CD4-positive, alpha-beta T cell treated with Interleukin-6 at 100 ng/mL for 8 hours (primary cell): ENCODE measurements at places on chromosomes 5 and 9.

DNA sequence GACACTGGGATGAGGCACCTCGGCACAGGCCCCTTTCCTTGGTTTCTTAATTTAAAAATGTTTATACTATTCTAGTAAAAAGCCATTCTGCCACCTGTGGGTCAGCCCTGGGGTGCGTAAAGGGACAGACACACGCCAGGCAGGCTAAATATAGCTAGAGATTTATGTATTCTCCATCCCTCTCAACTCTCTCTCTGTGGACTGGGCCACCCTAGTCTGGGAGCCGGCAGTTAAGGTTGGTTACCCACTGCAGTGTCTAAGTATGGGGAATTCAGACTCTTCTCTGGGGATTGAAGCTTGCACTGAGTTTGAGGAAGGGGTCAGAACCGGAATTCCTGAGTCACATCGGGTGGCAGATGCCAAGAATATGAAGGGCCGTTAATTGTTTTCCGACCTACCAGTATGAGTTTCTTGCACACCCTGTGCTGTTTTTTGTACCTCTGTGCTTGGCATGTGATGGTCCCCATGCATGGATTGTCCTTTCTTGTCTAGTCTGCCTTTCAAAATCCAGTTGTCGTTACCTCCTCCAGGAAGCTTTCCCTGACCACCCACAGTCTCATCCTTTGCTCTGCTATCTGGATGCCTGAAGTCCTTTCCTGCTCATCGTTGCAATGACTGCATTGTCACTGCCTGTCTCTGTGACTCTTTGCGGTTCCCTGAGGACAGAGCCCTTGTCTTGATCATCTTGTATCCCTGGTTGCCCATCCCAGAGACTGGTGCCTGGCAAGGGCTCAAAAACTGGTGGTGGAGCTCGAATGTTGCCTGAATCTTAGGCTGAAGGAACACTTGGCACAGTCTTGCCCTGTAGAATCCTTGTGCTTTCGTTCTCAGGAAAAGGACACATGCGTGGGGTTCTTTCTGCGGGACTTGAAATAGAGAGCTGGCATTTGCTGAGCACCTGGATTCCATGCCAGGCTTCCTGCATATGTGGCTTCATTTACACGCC lies 2.1 kb downstream of the NEURL1B start:
- no peak for DNase-seq

- DNase-seq: no peak
Measured at GRCh38 chr9:34154057-34154456, 24.8 kb upstream of the UBAP1 start.

DNA sequence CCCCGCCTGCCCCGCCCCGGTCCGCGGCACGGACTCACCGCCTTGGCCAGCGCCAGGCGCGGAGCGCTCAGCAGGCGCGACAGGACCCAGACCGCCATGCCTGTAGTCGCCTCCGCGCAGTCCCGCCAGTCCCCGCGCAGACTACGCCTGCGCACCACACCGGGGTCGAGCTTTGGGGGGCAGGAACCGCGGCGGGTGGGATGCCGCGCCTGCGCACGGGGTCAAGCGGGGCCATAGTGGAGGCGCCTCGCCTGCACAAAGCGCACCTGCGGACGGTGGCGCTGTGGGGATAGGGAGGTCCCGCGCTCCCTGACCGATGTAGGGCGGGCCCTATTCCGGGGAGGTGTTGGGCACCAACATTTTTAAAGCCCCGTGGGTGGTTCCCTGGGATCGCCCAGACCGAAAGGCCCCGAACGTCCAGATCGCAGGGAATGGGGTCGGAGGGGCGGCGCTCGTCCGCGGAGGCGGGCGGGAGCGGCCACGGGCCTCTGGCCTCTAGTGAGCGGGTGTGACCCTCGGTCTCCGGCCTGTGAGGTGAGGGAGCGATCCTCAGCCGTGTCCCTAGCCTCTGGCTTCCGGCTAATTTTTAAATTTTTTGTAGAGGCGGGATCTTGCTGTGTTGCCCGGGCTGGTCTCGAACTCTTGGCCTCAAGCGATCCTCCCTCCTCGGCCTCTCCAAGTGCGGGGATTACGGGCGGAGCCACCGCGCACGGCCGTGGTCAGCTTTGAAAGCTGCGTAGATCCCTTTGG lies 70.8 kb upstream of the LPCAT1 start:
- DNase-seq: peak; percentile 64

- no peak for DNase-seq
Measured at GRCh38 chr5:50808406-50808805, 142.0 kb downstream of the PARP8 start.

GRCh38 chr5:107639990-107640389 lies 30.7 kb downstream of the EFNA5 start:
- DNase-seq: no peak

DNA sequence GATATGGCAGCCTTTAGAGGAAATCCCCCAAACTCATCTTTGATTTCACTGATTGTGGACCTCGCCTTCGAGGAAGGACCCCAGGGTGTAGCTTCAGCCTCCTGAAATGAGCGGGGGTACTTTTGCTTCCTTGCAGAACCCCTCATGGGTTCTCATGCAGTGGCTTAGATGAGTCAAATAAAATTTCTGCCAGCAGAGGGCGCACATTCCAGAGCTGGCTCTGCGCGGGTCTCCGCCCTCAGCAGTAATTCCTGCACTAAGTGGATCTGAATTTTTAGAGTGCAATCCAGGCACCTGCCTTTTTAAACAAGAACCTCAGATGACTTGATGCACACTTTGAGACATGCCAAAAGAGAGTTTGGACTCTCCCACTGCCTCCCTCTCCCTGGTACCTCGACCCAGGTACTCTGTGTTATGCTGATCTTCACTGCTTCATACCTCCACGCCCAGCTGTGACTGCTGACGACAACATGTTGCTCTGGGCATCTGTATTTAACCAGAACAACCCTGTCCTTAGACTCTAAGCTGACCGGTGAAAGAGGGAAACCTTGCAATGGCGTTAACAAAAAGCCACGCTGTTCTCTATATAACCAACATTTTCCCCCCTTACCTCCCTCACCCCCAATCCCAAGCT lies 7.3 kb downstream of the EGFLAM start:
- DNase-seq: peak; percentile 9

GRCh38 chr9:27933210-27934025 lies 360.1 kb upstream of the C9orf72 start:
- no peak for DNase-seq

GRCh38 chr5:73198833-73199592 lies 26.0 kb downstream of the TMEM174 start:
- DNase-seq: no peak

GRCh38 chr9:79555474-79556089 lies 16.2 kb upstream of the TLE4 start:
- no peak for DNase-seq

DNA sequence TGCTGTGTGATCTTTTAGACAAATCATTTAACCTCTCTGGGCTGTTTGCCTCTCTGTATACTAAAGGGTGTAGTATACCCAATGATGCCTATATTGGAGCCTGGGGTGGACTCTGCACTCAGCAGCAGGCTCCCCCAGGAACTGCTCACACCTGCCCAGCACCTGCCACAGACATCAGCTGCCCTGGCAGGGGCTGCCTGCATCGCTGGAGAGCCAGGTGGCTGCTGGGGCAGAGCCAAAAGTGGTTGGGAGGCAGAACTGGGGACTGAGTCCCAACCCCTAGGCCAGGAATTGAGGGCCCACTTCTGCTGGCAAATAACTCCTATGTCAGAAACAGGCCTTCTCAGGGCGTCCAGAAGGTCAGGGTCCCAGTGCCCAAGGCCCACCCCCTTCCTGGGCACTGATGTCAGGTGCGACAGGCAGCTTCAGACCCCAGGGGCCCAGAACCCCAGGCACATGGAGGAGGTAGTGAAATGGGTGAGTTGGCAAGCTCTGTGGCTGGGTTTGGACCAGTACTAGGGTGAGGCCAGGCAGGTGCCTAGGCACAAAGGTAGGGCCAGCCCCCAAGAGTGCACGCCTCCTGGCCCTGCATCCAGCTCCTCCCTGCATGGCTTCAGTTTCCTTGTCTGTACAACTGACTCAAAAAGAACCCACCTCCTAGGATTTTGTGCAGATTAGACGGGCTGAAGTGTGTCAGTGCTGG lies 5.8 kb downstream of the UNC5A start:
- no peak for DNase-seq

GRCh38 chr5:134090522-134090921 lies 24.0 kb upstream of the TCF7 start:
- peak; percentile 88 for DNase-seq

GRCh38 chr9:98787766-98788335 lies 8.5 kb downstream of the ANKS6 start:
- DNase-seq: no peak

DNA sequence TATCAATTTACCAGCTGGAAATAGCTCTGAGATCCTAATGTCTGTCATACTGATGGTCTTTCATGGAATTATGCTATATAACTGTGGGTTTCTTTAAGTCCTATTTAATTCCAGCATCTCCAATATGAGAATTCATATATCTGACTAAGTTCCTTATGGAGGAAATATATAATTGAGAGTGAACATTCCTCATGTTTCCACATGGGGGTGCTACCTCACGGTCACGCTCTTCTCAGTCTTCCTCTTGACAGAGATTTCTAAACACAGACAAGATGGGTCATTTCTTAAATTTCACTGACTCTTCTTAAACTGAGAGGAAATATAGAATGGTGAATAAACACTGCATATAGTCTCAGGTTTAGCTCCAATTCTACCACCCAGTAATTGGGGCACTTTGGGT lies 212.1 kb downstream of the SLF1 start:
- no peak for DNase-seq

- no peak for DNase-seq
Measured at GRCh38 chr9:79565245-79565644, 6.5 kb upstream of the TLE4 start.

DNA sequence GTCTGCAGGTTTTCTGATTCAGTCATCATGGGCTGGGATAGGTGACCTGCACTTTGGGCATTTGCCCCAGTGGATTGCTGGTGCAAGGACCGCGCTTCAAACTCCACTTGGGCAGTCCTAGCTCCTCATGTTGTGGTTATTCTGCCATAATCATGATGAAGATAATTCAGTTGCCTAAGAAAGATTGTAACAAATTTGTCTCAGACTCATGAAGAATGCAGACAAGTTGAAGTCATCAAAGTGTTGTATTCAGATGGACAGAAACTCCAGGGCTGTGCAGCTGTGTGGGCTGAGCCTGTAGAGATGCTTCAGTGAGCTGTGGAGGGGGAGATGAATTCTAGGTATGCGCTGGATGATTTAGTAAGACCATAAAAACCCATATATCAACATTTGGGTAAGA lies 38.5 kb downstream of the TARS1 start:
- no peak for DNase-seq

DNA sequence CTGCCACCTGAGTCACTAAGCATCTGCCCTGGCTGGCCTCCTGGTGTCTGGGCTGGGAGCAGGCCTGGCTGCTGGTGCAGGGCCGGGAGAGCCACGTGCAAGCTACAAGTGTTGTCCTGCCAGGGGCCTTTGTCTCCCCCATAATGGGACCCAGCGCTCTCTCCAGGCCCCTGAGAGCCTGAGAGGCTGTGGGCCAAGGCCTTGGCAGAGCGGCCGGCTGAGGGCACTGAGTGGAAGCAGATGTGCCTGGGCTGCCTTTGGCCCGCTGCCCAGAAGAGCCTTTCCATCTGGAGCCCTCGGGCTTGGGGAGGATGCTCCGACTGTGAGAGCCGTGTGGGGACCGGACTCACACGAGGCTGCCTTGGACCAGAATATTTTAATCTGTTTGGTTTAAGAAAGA lies 185.5 kb downstream of the RGS3 start:
- no peak for DNase-seq

GRCh38 chr5:62708481-62709325 lies 130.1 kb downstream of the LRRC70 start:
- no peak for DNase-seq

- no peak for DNase-seq
Measured at GRCh38 chr5:94778299-94778698, 159.8 kb downstream of the SLF1 start.

- DNase-seq: no peak
Measured at GRCh38 chr5:160291467-160291866, 20.9 kb downstream of the CCNJL start.

DNA sequence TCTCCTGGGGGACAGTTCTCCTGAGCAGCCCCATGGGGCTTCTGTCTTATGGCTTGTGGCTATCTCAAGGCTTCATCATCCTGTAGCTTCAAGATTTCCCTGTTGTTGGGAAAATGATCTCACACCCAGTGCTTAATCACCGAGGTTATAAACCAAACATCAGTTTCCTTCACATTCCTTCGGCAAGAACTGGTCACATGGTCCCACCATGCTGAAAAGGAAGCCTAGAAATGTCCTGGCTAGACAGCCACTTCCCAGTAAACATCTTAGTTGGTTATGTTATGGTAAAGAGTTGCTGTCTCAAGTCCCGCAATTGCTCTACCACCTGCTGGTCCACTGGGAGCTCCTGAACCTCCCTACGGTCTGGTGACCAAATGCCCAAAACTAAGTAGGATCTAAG lies 66.0 kb downstream of the RAB3C start:
- no peak for DNase-seq

DNA sequence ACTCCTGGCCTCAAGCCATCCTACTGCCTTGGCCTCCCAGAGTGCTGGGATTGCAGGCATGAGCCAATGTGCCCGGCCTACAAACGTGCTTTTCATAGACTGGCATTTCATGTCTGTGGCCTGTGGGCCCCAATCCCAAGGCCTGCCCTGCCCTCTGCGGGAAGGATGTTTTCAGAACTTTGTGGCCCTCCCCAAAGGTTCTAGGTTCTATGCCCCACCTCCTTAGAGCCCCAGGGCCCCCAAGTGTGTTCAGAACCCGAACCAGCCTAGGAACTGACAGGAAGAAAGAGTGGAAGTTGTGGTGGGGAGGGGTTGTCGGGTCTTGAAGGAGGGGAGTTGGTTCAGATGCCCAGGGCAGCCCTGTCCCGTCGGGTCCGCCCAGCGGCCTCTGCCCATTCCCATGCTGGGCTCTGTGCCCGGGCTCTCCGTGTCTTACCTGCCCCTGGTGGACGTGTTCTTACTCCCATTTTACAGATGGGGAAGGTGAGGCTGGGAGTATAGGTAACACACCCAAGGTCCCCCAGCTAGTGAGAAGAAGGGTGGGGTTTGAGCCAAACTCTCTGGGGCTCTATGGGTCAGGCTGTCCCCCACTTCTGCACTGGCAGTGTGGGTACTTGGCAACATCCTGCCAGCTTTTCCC lies 175.8 kb upstream of the IER5L start:
- no peak for DNase-seq

DNA sequence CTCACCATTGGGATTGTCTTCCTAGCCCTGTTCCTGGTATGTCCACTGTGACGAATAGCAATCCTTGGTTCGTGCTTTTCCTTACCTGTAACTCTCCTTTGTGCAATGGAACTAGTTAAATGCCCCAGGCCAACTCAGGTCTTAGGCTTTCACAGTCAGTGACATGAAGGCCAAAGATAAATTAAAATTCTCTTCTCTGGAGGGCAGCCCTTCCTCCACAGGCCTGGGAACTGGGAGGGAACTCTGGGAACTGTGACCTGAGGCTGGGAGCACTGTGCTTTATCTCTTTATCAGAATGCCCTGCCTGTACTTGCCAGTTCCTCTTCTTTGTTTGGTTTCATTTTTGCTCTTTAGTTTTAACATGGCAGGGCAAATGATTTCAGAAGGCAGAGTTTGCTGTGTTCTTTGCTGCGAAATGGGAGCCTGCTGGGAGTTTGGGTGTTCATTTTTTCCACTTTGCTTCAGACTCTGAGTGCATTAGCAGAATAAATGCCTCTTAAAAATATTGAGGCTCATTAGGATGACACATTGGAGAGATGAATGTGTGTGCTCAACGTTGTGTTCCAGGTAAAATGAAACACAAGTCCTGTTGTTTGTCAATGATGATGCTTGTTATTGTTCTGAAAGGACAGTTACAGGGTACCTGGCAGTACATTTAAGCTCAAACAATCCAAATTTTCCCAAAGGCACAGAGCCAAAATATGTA lies 118.1 kb downstream of the NUDT12 start:
- DNase-seq: no peak
